NCI-H1930 (cell line): ENCODE measurements at places on chromosomes 2 and 18.

DNA sequence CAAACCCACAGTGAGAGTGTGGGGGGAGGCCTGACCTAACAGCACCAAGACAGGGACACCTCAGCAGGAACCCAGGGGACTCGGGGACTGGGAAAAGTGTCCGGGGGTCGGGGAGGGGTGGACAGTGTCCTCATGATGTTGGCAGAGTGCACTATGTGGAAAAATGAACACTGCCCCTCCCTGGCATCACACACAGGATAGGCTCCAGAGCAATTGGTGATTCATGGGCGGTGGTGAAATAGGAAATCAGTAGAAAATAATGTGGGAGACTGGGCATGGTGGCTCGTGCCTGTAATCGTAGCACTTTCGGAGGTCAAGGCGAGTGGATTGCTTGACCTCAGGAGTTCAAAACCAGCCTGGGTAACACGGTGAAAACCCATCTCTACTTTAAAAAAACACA lies 3.6 kb upstream of the ANO7 start:
- DNase-seq, result no peak

DNA sequence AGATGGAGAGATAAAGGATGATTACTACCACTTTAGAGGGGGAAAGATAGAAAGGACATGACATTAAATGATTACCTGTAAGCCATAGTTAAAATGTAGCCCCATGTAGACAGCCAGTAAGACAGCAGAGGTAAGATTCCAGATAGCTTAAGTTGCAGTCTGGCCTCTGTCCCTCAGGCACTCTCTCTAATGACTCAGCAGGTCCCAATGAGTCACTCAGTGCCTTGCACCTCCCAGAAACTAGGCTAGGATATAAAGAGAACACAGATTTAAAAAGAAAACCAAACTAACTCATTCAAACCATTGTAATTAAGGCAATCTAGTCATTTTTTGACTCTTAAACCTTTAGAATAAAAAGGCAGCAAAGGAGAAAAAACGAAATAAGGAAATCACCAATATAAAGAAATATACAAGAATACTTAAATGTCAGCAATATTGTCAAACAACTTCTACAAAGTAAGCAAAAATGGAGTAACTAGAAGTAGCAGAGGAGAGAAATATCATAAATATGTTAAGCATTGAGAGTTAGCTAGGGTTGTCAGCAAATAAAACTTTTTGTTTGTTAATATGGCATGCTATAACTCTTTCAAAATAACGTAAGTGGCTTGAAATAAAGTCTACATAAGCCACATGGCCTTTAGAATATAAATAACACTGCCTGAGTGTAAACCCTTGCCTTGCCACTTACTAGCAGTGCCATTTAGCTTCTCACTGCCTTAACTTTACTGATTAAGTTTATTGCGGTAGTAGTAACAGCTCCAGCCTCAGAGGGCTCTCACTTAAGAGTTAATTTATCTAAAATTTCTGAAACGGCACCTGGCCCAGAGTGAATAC lies 48.5 kb downstream of the SOCS6 start:
- DNase-seq, result no peak

DNA sequence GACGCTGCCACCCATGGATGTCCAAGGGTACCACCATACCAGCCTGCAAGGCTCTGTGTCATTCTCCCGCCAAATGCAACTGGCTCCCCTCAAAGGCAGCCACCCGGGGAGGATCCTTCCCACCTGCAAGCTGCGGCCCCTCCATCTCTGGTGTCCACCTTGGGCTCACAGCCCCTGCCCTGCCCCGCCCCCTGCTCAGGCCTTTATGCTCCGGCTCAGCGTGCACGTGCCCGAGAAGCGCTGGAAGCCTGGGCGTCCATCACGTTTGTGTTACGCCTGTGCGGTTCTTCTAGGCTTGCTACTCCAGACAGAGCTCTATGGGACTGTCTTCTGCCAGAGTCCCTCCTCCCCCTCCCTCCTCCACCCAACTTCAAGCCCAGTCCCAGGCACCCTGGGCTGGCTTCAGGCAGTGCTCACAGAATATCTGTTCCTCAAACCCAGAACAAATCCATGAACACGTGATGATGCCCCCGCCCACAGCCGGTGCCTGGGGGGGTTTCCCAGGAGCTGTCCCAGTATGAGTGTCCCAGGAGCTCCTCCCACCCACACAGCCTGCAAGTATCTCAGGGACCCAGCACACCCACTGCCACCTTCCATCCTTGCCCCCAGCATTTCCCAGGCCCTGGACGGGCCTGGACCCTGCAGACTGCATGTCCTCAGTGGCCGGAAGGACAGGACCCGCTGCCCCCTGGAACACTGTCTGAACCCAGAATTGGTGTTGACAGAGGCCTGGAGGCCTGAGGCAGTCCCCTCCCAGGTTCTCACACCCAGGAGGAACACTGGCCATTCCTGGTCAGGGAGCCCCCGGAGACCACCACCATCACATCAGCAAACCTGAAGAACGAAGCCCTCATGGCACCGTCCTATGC lies 30.3 kb downstream of the KIF1A start:
- no peak for DNase-seq

GRCh38 chr2:113088213-113088992 lies 20.6 kb downstream of the IL1F10 start:
- no peak for DNase-seq

DNA sequence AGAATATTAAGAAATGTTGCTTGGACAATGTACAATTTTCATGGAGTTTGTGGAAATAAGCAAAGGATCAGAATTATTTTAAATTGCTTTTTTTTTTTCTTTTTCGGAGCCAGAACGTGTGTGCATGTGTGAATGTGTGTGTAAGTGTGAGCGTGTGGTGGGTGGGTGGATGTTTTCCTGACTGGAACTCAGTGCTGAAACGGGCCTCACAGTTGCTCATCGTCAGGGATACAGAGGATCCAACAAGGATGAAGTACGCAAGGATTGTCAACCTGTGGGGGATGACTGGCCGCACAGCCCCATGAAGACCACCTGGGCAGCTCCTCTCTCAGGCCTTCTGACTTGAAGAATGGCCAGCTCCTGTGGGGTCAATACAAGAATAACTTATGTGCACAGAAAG lies 17.5 kb downstream of the IL1B start:
- DNase-seq, result no peak

DNA sequence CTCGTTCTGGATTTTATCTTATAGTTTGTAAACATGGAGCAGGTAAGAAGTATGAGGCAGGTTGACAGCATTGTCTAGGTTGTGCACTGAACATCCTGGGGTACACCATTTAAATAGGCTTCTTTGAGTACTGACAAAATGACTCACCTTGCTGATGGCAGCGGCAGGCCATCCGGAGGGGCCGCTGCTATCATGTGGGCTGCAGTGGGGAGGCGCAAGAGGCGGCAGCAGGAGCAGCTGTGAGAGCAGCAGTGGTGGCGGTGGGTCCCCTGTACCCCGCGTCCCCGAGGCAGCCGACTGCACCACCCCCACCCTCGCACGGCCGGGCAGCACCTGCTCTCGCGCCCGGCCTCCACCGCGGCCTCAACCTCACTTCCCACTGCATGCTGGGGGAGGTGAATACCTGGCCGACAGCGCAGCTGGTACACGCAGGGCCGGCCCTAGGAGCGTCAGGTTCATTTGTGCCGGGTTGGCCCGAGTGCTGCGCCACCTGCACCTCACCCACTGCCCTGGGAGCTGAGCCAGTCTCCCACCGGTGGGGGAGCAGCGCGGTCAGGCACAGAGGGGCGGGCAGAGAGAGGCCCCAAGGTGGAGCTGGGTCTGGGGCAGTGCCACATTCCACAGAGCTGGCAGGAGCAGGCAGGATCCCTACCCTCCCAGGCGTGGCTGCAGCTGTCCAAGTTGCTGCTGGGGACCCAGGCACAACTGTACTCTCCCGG lies 154.5 kb upstream of the RBMS1 start:
- no peak for DNase-seq

DNA sequence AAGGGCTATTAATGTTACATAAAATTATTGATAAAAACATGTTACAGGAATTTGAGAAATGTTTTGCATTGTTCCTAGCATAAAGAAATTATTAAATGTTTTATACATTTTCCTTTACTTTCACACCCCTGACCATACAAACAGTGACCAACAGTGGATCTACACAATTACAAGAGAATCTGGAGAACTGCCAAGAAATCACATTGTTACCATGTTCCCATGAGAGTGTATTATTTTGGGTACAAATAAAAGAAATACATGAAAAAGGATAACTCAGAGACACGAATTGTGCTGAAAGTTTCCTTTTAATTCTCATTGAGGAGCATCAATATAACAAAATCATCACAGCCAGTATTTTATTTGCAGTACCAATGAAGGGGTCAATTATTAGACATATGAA lies 150.1 kb downstream of the WDPCP start:
- DNase-seq, result no peak

DNA sequence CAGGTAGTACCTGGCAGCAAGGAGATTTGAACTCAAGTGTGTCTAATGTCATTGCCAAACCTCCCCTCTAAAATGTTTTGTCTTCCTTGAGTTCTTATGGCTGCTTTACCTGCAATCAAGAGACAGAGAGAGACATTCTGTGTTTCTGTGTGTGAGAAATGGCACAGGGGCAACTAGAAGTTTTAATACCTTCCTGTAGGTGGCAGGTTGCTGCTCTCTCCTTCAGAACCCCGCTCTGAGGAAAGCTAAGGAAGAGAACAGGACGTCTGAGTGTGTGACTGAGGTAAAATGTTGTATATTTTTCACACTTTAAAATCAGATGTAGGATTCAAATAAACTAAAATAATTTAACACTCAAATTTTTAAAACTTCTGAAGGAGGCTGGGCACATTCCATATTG lies 19.2 kb downstream of the DTNA start:
- DNase-seq, result no peak

- DNase-seq, result no peak
These were observed 31.2 kb upstream of the GTF2A1L start for GRCh38 chr2:48586433-48586832.

GRCh38 chr2:42053791-42054701 lies 6.2 kb downstream of the PKDCC start:
- no peak for DNase-seq

DNA sequence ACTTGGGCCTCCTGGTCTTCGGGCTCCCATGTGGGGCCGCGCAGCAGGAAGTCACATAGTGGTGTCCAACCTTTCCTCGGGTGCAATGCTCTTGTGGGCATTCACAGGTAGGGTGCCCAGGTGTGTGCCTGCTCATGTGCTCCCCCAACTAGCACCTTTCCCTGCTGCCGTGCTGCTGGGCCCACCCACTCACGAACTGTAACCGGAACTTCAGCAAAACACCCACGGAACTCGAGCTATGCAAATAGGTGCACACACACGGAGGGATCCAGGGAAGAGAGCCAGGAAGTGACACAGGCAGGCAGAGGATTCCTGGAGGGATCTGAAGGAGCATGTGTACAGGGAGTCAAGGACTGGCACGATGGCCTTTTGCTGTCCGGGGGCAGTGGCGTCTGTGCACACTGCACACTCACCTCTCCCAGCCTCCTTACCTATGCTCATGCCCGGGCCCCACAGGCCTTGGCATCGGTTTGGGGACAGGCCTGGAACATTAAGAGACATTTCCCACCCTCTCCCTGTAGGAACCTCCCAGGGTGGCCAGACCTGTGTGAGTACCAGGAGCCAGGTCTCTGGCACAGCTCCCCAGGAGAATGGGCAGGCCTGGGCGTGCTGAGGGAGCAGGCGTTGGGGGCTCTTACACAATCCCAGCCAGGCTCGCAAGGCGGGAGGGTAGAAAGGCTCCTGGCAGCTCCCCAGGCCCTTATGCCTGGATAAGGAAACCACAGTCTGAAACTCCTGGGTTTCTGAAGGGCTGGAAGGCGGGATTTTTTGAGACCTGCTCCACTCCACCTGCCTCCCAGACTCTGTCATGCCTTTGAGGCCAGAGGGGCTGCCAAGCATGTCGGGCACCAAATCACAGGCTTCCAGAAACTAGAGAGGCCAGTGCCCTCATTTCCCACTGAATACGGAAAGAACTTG lies 6.6 kb upstream of the PTMA start:
- DNase-seq, result no peak

GRCh38 chr2:191864628-191865374 lies 17.9 kb upstream of the CAVIN2 start:
- DNase-seq, result no peak

DNA sequence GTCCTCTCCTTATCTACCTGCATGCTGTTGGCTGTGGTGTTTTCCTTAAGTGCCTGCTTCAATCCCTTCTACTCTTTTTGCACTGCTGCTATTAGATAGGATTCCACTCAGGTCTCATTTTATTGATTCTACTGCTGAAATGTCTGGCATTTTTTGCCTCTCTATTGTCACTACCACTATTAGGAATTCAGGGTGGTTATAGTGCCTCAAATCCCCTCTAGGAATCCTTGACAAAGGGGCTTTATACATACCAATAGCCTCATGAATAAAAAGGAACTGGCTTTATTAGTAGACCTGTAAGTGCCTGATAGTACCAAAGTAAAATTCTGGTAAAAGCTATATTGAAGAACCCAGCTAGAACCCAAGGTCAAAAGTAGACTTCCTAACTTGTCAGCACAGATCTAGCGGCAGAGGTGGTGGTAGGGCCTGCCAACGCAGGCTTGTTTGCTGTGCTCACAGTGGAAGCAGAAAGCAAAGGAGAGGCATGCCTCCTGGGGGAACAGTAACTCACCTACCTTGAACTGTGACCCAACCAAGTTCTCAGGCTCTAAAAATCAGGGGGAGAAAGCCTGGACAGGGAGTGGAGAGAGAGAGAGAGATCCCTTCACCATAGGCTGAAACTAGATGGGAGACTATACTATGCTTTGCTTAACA lies 200.8 kb downstream of the RAB3GAP1 start:
- DNase-seq, result no peak

- DNase-seq, result no peak
These were observed 206.7 kb downstream of the EIPR1 start for GRCh38 chr2:3170792-3171455.

GRCh38 chr2:172861098-172861497 lies 125.5 kb downstream of the RAPGEF4 start:
- DNase-seq, result no peak

- DNase-seq, result no peak
These were observed 22.9 kb upstream of the MGAT4A start for GRCh38 chr2:98753801-98754200.

DNA sequence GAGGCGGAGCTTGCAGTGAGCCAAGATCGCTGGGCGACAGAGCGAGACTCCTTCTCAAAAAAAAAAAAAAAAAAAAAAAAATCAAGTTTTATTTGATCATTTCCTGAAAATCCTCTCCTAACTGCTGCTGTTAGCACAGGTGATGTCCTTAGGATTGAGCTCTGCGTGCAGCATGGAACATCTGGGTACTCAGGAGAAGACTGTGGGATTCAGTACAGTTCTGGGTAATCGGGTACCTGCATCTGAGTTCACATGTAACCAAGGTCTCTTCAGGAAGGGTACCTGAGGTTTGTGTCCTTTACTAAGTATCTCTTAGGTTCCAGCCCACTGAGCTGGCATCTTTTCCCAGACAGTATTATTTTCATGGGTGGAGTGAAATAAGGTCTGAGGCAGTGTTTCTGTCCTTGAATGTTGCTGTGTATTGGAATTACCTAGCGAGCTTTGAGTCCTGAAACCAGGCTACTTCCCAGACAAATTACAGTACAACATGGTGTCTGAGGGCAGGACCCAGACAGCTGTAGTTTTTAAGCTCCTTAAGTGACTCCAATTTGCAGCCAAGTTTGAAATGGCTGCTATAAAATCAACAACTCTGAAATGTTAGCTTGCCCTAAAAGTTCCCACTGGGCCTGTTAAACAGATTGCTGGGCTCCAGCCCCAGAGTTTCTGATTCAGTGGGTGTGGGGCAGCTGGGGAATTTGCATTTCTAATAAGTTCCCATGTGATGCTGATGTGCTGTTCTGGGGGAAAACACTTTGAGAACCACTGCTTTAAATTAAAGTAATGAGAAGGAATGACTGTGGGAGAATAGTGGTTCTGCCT lies 120.5 kb downstream of the PMAIP1 start:
- no peak for DNase-seq
